ENCODE measurements at places on chromosomes 2 and 18.

GRCh38 chr18:9838144-9838877 is 47.5 kb upstream of the TXNDC2 start:
- DNase-seq: no peak

GRCh38 chr2:20647211-20647610 is 3.7 kb downstream of the HS1BP3 start:
- DNase-seq: no peak

- no peak for DNase-seq
These were observed 96.1 kb upstream of the LMAN1 start for GRCh38 chr18:59454909-59455727.

- peak; percentile 50 for DNase-seq
These were observed 349.8 kb downstream of the TNS1 start for GRCh38 chr2:217652761-217653639.

DNA sequence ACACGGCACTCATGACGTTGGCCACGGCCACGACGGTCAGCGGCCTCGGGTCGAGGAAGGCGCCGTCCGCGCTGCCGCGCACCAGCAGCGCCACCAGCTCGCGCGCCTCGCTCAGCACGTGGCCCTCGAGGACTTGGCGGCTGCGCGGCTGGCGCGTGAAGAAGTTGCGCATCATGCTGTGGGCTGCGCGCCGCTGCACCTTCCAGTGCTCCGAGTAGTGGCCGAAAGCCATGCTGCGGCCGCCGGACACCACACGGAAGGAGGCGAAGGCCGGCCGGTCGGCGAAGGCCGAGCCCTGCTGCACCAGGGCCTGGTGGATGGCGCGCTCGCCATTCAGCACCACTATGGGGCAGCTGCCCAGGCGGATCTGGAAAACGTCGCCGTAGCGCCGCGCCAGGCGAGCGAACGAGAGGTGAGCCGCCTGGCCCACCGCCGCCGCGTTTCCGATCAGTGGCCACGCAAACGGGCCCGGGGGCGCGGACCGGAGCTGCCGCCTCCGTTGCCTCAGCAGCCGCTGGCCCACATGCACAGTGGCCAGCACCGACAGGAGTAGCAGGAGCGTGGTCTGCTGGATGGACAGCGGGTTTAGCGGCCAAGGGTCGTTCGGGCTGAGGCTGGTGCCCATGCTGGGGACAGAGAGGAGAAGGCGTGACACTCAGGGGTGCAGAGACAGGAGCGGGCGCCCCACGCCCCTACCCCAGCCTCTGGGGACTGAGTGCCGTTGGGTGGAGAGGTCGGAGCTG is 1.0 kb downstream of the CYP1B1 start:
- DNase-seq: no peak
